ENCODE measurements at places on chromosomes 7 and 10.
A peak's percentile ranks its signal among the peaks of the same experiment; 100 is the strongest.

- DNase-seq: no peak
Observed at GRCh38 chr10:51095444-51095843, 21.2 kb downstream of the PRKG1 start.

GRCh38 chr7:6365451-6365850 lies 82.3 kb downstream of the DAGLB start:
- DNase-seq: no peak

DNA sequence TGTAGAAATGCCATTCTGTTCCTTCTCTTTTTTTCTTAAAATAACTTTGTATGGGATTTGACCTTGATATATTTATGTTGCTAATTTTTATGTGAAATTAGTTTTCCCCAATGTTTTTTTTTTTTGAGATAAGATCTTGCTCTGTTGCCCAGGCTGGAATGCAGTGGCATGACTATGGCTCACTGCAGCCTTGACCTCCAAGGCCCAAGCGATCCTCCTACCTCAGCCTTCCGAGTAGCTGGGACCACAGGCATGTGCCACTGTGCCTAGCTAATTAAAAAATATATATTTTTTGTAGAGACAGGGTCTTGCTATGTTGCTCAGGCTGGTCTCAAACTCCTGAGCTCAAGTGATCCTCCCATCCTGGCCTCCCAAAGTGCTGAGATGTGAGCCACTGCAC lies 16.0 kb downstream of the VPS26A start:
- no peak for DNase-seq

- DNase-seq: no peak
Observed at GRCh38 chr10:124047427-124048152, 45.8 kb downstream of the CHST15 start.

DNA sequence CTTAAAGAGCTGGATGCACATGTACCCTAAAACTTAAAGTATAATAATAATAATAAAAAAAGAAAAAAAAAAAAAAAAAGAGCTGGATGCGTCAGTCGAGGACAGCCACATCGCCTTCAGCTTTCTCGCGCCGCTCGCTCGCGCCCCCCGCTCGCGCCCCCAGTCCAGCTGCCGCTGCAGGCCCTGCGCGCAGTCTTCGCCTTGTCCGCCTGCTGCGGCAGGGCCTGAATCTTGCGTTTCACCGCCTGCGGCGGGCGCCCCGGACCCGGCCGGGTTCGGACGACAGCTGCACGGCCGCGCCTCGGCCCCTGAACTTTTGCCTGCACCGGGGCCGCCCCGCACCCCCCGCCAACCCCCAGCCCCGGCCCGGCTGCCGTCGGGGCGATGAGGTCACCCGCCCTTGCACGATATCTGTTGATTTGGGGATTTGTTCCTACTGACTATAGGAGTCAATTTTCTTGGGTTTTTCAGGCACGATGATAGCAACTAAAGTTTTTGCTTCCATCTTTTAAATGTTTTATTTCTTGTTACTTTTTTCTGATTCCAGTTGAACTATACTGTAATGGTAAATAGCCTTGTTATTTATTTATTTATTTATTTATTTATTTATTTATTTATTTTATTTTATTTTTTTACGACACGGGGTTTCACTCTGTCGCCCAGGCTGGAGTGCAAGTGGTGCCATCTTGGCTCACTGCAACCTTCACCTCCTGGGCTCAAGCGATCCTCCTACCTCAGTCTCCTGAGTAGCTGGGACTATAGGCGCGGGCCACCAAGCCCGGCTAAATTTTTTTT lies 33.5 kb upstream of the CPN1 start:
- no peak for DNase-seq

GRCh38 chr7:39306016-39306570 lies 260.1 kb upstream of the YAE1 start:
- DNase-seq: no peak

GRCh38 chr7:95828824-95829790 lies 56.8 kb downstream of the DYNC1I1 start:
- DNase-seq: no peak

DNA sequence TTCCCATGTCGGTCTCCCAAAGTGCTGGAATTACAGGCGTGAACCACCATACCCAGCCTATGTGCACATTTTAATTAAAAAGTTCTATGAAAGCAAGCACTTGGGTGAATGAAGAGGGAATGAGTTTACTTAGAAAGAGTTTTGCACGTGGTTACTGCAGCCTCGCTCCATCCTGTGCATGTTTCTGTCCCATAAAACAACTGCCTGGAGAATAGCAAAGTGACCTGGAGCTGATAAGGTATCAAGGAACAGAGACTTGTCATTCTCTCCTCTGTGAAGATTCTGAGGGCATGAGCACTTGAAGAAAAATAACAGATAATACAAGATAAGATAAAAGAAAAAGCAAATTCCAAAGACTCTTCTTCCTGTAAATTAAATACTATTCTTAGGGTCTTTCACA lies 112.2 kb upstream of the JCAD start:
- DNase-seq: no peak

GRCh38 chr10:37488792-37489657 lies 363.6 kb downstream of the ANKRD30A start:
- no peak for DNase-seq

DNA sequence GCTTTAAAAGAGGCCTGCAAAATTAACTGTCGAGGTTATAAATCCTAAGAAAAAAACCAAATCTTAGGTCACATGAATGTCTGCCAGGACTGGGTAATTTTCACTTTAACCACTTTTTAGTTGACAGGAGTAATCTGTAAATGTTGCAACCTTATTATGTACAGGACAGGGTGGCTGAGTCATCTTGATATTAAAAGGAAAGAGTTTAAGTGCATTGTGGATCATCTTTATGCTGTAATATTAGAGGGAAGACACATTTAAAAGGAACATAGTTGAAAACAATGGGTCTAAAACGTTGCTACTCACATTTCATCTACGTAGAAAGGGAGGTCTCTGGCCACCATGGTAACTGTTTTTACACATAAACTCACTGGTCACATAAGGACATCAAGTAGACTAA lies 115.5 kb downstream of the LSMEM1 start:
- DNase-seq: no peak

- no peak for DNase-seq
Observed at GRCh38 chr10:68992636-68993440, 4.2 kb downstream of the KIFBP start.

DNA sequence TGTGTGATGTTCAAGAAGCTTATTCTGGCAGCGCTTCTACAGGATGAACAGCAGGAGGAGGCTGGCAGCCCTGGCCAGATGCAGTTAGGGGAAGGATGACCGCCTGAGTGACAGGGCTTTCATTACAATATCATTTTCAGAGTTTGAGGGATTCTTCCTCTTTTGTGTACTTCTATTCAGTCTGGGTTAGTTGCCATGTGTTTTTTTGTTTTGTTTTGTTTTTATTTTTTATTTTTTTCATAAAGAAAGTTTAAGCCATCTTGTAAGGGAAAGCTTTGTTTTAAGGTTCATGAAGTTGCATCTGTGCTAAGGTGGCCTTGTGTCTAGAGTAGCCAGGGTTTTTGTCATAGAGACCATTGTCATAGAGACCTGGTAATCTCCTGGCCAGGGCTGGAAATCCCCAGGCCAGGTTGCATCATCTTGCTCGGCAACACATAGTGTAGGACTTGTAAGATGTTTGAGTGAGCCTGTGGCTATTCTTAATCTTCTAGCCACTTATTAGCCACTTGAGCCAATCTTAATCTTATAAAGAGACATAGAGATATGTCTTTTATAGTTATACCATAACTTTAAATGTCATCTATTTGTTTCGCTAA lies 230.5 kb upstream of the TMEM229A start:
- no peak for DNase-seq

DNA sequence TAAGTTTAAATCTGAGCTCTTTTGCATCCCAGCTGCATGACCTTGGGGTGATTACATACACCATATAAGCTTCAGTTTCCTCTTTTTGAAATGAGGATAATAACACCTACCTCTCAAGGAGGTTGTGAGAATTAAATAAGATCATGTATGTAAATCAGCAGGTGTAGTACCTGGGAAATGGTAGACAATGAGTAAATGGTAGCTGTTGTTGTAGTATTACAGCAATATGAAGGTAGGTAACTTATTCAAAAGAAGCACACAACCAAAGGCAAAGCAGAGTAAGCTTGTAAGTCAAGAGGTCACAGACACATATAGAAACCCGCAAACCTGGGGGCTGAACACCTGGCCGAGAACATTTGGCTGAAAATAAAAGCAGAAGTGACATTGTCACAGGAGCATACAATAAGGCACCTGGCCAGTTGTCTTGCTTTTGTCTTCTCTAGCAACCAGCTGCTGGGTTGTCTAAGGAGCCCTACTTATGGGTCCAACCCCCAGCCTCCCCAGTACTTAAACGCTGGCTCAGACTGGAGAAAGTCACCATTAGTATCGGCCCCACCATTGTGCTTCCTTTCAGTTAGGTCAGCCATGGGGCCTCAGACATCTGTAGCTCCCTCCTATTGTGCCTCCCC lies 203.6 kb upstream of the MKLN1 start:
- DNase-seq: no peak

GRCh38 chr7:69708857-69709256 lies 110.6 kb downstream of the AUTS2 start:
- no peak for DNase-seq

- DNase-seq: no peak
Observed at GRCh38 chr7:28151965-28152364, 28.6 kb downstream of the JAZF1 start.

DNA sequence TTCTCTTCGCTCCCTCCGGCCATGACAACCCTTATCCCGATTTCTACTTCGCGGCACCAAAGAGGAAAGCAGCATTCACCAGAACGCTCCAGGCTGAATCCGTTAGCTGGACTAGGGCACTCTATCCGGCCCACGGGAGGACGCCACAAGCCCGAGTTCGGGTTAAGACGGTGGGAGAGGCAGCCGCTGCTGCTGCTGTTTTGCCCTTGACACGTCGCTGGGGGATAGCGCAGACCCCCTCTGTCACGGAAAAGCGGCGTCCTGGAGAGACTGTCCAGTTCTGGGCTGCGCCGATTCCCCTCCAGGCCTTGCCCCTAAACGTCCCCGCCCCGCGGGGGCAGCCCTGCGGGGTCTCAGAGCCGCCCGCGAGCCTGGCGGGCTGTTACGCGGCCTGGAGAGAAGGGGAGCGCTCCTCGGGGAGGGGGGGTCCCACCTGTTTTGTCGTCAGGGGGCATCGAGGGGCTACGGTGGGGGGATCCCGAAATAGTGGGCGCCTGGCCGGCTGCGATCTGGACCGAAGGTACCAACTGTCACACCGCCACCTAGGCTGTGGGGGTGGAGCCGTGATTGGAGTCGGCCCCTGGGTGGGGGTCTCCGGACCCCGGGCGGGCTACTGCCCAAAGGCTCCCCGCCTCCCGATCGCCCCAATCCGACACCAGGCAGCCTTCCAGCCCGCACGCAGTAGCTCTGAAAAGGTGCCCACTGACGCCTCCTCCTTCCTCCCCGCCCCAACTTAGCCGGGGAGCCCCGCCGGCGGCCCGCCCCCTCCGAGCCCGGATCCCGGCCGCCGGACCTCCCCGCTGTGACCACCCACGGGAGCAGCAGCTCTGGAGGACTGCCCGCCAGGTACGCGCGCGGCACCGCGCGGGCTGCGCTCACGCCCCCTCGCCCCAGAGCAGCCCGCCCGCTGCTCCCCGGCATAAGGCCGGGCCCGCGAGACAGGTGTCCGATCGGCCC lies 772 bp downstream of the SGMS1 start:
- peak; percentile 16 for DNase-seq

Data from T-helper 2 cell (primary cell).